Renal cortical epithelial cell (primary cell): ENCODE measurements at places on chromosomes 11 and 22.

- no peak for DNase-seq
These were observed 9.0 kb downstream of the OR6M1 start for GRCh38 chr11:123797114-123797513.

- DNase-seq, result peak; percentile 24
These were observed 609.9 kb downstream of the BUD13 start for GRCh38 chr11:116162886-116163230.

GRCh38 chr11:60288531-60288930 lies 8.1 kb downstream of the MS4A4A start:
- DNase-seq, result no peak

DNA sequence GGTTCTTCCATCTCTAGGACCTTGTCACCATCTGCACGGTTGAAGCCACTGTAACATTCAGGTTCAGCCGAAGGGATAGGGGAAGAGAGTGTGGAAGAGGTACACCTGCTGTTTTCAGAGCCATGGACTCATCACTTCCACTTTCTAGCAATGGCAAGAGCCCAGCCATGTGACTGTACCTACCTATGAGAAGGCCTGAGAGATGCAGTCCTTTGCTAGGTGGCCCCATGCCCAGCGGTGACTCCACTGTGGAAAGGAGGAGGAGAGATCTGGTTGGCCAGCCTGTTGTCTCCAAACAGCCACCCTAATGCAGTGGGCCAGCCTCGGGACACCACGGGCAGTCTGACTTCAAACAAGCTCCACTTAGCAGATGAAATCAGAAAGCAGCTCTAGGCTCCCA lies 16.0 kb downstream of the RASD2 start:
- no peak for DNase-seq
